ENCODE measurements at places on chromosomes 6 and 20. TPM values are rescaled to one million over a fixed set of nuclear protein-coding genes. Genes with fewer than 3 reads are reported as not detected.

Gene TINAG
- total RNA-seq, result not detected

DNA sequence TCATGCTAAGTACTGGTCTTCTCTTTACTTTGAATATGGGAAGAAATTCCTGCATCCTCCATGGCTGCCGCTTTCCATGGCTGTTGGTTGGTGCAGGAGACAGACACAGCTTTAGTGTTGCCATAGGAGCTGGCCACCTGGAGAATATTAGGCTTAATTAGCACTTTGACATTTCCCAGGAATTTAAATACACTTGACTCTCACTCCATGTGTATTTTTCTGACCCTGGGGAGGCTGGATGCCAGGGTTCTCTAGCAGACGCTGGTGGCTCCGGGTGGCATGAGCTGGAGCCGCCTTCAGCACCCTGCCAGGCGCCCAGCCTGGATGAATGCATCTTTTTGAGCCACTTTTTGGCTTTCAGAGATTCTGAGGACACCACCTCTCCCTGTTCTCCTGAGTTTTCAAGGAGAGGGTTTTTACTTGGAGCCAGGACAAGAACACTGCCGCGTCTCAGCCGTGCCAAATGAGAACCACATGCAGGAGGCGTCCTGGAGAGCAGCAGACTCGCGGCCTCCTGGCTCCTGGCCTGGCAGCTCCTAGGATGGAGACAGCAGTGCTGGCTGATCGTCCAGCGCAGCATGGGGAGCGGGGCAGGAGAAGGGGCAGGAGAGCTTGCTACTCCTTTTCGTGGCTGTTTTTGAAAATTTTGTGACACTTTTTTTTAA lies 258.8 kb downstream of the SMOC2 start:
- no peak overlapping the region for H3K4me3 ChIP-seq
- H3K27me3 ChIP-seq, result no peaks in the 10 kb centered on the region
- H3K36me3 ChIP-seq, result no peaks in the 10 kb centered on the region
- DNase-seq, result peak; percentile 79
- no peak overlapping the region for H3K27ac ChIP-seq

- DNase-seq, result no peak
- H3K4me3 ChIP-seq, result no peak overlapping the region
- no peaks in the 10 kb centered on the region for H3K27me3 ChIP-seq
- H3K4me1 ChIP-seq, result peaks cover 7% of the 10 kb centered on the region
- no peaks in the 10 kb centered on the region for H3K36me3 ChIP-seq
Observed at GRCh38 chr20:51567622-51568021, 25.1 kb upstream of the NFATC2 start.

DNA sequence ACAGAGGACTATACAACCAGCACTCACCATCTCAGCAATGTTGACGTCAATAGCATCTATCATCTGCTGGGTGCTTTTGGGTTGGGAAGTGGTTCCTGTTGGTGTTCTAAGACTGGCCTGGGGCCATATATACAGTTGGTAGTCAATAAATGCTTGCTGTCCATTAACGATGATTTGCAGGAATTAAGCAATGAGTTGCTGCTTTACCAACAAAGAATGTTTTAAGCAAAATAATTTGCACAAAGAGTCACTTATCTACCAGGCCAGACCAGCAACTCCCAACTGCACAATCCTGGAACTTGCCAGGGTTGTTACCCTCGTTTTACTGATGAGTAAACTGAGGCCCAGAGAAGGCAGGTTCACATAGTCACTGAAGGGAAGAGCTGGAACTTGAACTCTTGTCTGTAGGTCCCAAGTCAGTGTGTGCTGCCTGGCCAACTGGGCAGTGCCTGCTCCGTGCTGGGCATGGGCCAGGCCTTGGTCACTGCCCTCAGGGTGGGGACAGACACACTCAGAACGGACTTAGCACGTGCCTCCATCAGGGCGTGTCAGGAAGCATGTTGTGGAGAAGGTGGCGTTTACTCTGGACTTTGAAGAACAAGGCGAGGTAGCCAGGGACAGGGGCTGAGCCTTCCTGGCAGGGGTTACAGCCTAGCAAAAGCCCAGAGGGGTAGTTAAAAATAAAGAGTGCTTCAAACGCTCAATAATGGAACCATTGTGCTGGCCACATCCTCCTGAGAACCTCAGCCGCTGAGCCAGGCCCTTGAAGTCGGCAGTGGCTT lies 2.5 kb upstream of the SRC start:
- H3K27me3 ChIP-seq, result no peaks in the 10 kb centered on the region
- no peaks in the 10 kb centered on the region for H3K36me3 ChIP-seq
- peaks cover 5% of the 10 kb centered on the region for H3K4me1 ChIP-seq
- no peak overlapping the region for H3K27ac ChIP-seq
- H3K4me3 ChIP-seq, result no peak overlapping the region

DNA sequence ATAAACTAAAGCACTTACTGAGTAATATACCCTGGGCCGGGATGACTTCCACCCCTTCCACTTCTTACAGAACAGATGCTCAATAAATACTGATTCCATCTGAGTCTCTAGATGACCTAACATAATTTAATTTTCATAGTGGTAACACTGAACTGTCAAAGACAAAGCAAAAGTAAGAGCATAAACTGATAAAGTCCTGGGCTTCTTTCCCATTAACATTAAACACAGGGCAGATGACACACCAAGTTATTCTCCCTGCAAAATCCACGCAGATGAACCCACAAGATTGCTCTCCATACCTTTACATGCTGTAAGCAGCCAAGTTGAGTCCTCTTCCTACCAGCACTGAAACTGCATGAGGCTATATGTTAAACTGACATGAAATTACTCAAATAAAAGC lies 27.1 kb downstream of the AGPAT4 start:
- no peak overlapping the region for H3K4me3 ChIP-seq
- no peak for DNase-seq
- H3K36me3 ChIP-seq, result no peaks in the 10 kb centered on the region
- no peaks in the 10 kb centered on the region for H3K4me1 ChIP-seq
- H3K27ac ChIP-seq, result no peak overlapping the region

GRCh38 chr6:25035174-25035511 lies 99.4 kb upstream of the RIPOR2 start:
- no peaks in the 10 kb centered on the region for H3K36me3 ChIP-seq
- no peak overlapping the region for H3K4me3 ChIP-seq
- no peaks in the 10 kb centered on the region for H3K27me3 ChIP-seq
- no peak overlapping the region for H3K27ac ChIP-seq
- DNase-seq, result no peak

Gene DDX27
- total RNA-seq, result 31.1 TPM

Gene MOXD1
- 0.43 TPM for total RNA-seq

All from ovary (tissue), 10 donors.